ENCODE measurements at places on chromosomes 5 and 9. TPM values are rescaled to one million over a fixed set of nuclear protein-coding genes. Genes with fewer than 3 reads are reported as not detected.

- DNase-seq: no peak
These were observed 138.2 kb upstream of the MINAR2 start for GRCh38 chr5:129609710-129610109.

DNA sequence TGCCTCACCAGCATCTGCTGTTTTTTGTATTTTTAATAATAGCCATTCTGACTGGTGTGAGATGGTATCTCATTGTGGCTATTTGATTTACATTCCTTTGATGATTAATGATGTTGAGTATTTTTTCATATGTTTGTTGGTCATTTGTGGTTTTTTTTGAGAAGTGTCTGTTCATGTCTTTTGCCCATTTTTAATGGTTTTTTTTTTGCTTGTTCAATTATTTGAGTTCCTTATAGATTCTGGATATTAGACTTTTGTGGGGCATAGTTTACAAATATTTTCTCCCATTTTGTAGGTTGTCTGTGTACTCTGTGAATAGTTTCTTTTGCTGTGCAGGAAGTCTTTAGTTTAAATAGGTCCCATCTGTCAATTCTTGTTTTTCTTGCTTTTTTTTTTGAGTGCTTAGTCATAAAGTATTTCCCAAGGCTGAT, 148.1 kb downstream of the NPR3 start:
- no peak for DNase-seq

- no peak for DNase-seq
These were observed 2.8 kb downstream of the BRD3OS start for GRCh38 chr9:134028076-134028475.

DNA sequence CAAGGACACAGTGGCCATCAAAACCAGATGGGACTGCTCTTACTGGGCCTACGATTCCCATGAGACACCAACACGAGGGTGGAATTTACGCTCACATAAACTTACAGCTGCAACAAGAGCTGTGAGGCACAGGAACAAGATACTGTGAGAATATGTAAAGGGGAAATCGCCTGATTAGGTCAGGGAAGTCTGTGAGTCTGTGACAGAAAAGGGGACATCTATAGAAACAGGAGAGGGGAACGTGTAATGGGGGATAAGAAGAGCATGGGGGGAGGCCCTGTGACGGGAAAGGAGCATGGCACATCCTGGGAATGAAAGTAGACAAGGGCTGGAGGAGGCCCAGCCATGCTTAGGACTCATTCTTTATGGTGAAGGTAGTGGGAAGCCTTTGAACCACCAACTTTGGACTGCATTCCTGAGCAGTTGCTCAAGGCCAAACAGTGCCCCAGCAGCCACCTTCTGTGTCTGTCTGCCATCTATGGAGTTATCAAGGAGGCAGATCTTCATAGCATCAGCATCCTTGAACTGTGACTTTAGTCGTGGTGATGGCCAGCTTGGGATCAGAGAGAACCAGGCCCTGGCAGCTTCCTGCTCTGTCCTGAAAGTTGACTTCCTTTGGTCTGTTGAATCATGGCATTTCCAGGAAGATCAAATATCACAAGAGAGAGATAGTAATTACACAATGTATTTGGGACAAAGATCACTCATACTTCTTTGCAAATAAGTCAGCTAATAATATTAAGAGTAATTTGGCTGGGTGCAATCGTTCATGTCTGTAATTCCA, 87.9 kb upstream of the FAM169A start:
- DNase-seq: no peak

DNA sequence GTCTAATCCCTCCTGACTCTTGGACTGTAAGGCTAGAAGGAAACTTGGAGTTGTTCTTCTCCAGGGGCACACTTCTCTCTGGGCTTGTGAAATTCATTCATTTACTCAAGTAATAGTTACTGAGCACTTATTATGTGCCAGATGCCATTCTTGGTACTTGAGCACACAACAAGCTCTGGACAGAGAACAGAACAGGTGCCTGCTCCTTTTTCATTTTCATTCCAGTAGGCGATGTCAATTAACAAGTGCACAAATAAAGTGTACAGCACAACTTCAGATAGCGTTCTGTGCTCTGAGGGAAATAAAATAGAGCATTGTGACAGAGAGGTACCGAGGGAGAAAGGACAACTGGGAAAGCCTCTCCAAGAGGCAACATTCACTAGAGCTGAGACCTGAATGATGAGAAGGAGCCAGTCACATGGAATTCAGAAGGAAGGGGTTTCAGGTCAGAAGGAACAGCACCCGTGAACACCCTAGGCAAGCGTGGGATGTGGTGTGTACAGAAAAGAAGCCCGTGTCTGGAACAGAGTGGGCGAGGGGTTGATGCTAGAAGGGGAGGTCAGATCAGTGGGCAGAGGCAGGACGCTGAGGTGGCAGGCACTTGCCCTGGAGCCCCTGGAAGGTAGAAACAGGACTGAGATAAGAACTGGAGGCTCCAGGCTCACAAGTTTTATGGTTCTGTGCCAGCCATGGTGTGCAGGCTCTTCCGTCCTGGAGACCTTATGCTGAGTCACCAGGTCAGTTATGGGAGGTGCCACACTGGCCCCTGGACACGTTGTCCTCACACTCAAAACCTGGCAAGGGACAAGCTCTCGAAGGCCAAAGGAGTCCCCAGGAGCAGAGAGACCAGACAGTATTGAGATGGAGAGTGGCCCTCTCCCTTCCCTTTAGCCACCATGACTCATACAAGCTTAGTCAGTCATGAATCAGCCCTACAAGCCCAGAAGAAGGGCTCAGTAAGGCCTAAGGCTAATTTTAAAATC, 7.2 kb upstream of the ABLIM3 start:
- DNase-seq: no peak

- no peak for DNase-seq
These were observed 174.3 kb upstream of the RORB start for GRCh38 chr9:74322661-74323314.

DNA sequence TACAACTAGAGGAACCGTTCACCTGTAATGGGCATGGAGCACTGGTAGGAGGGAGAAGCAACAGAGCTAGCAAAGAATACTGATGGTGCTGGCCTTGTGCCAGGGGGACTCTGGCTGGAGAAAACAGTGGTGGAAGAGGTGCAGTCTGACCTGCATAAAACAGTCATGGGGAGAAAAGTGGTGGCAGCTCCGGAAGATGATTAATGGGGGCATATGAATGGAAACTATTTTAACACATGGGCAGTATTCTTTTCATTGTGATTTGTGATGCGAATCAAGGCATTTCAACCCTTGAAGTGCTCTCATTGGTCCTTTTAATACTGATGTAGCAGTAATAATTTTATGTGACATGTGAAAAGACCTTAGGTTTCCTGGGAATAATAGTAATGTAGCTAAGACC, 219.6 kb downstream of the ADAMTS6 start:
- peak; percentile 18 for DNase-seq

- no peak for DNase-seq
These were observed 161.4 kb upstream of the GAS1 start for GRCh38 chr9:87108661-87109060.

DNA sequence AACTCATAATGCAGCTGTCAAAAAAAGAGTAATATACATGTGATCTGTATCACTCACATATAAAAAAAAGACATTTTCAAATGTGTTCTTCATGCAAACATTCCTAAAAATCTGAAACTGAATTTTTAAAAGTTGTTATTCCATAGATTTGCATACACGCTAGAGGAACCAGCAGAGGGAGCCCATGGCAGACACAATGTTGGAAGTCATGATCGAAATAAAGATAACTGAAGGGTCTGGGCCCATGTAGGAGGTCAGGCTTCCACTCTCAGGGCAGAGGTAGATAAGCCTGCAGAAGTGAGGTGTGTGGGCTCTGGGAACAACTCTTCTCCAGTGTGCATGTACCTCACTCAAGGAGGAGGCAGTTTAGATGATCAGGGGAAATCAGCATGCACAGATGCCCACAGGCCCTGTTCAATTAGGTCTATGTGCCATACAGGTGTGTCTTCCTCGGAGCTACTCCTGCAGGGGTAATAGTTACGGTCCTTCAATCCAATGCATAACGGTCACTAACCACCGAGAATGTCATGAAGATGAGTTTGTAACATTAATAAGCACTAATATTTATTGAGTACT, 208.6 kb downstream of the EPB41L4A start:
- DNase-seq: no peak

The MLANA gene
- not detected for total RNA-seq

The AIF1L gene
- 93.8 TPM for total RNA-seq

The INSL6 gene
- not detected for total RNA-seq

The CD274 gene
- 14.3 TPM for total RNA-seq

The DOCK8 gene
- total RNA-seq: 3.0 TPM

The CDH9 gene
- not detected for total RNA-seq

Measured in heart left ventricle (tissue), 16 donors.